BE2C (cell line): ENCODE measurements at places on chromosomes 3 and 15.

DNA sequence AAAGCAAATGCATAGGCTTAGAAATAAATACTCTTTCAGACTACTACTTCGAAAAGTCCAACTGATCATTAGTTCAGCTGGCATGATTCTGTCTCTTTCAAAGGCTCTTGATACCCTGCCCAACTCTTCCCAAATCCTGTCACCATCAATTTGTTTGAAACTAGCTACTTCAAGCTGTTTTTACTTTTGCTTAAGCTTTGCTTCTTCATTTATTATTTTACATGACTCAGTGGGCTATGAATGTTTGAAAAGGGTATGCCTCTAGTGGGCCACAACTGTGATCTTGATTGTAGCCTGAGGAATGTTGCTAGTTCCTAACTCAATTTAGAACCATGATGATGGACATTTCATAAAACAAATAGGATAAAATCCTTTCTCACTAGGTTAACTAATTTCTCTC, 340.8 kb downstream of the NAALADL2 start:
- no peak for DNase-seq

GRCh38 chr3:45644063-45644790, 45.0 kb upstream of the SACM1L start:
- DNase-seq: no peak

- DNase-seq: peak; percentile 22
Observed at GRCh38 chr3:119681279-119681678, 4.1 kb upstream of the COX17 start.

GRCh38 chr3:71885006-71885405, 100.1 kb upstream of the PROK2 start:
- DNase-seq: no peak

- DNase-seq: peak; percentile 45
Observed at GRCh38 chr3:122890077-122890719, 95.3 kb downstream of the SLC49A4 start.

GRCh38 chr3:190860521-190860920, 2.0 kb downstream of the GMNC start:
- no peak for DNase-seq

GRCh38 chr15:88057836-88058235, 198.7 kb downstream of the NTRK3 start:
- no peak for DNase-seq

- no peak for DNase-seq
Observed at GRCh38 chr3:181735911-181736310, 24.2 kb downstream of the SOX2 start.

- no peak for DNase-seq
Observed at GRCh38 chr3:168495932-168496331, 400.2 kb upstream of the GOLIM4 start.
